ENCODE measurements at places on chromosomes 16 and 17. TPM values are rescaled to one million over a fixed set of nuclear protein-coding genes. Genes with fewer than 3 reads are reported as not detected.

DNA sequence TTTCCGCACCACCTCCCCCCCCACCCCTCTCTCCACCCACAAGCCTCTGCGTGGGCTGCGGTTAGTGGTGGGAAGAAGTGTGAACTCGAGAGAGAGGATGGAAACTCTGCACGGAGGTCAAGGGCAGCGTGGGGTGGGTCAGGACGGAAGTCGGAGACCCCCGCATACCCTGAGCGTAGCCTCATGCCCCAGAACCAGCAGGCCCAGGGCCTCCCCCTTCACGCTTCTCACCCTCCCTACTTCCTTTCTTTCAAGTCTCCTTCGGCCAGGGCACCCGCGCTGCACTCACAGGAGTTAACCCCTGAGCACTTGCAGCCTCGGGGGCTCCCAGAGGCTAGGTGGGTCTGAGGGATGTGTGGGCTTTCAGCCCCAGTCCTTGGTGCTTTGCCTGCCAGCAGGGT is 9.2 kb downstream of the TBKBP1 start:
- no peaks in the 10 kb centered on the region for H3K27me3 ChIP-seq
- no peak for DNase-seq
- H3K4me1 ChIP-seq: peaks cover 13% of the 10 kb centered on the region
- no peak overlapping the region for H3K27ac ChIP-seq
- H3K4me3 ChIP-seq: no peak overlapping the region

GRCh38 chr17:55706808-55707773 is 15.6 kb downstream of the TMEM100 start:
- no peak overlapping the region for H3K27ac ChIP-seq
- DNase-seq: no peak
- H3K27me3 ChIP-seq: no peaks in the 10 kb centered on the region
- H3K4me1 ChIP-seq: no peaks in the 10 kb centered on the region

- H3K27me3 ChIP-seq: no peaks in the 10 kb centered on the region
- DNase-seq: no peak
- H3K36me3 ChIP-seq: no peaks in the 10 kb centered on the region
- H3K4me3 ChIP-seq: no peak overlapping the region
- H3K27ac ChIP-seq: no peak overlapping the region
- no peaks in the 10 kb centered on the region for H3K4me1 ChIP-seq
These were observed 19.1 kb downstream of the NOD2 start for GRCh38 chr16:50712560-50712898.

DBNDD1 gene
- total RNA-seq: 16.3 TPM

- no peaks in the 10 kb centered on the region for H3K27me3 ChIP-seq
- H3K36me3 ChIP-seq: no peaks in the 10 kb centered on the region
- H3K27ac ChIP-seq: no peak overlapping the region
- DNase-seq: no peak
These were observed 35.9 kb downstream of the ABCA10 start for GRCh38 chr17:69192754-69193153.

GRCh38 chr17:66562119-66562518 is 259.7 kb downstream of the PRKCA start:
- no peak for DNase-seq

QPRT gene
- 13.9 TPM for total RNA-seq

GRCh38 chr16:57266531-57267260 is 17.8 kb downstream of the PLLP start:
- H3K4me3 ChIP-seq: peak overlapping the region; percentile 39
- no peaks in the 10 kb centered on the region for H3K36me3 ChIP-seq
- H3K27ac ChIP-seq: peak overlapping the region; percentile 76
- no peak for DNase-seq

SLC47A1 gene
- total RNA-seq: 26.0 TPM

GRCh38 chr17:80421381-80422090 is 6.6 kb downstream of the ENDOV start:
- H3K27me3 ChIP-seq: no peaks in the 10 kb centered on the region
- H3K36me3 ChIP-seq: no peaks in the 10 kb centered on the region
- no peak for DNase-seq
- no peaks in the 10 kb centered on the region for H3K4me1 ChIP-seq

GRCh38 chr16:70781800-70782199 is 19.2 kb downstream of the VAC14 start:
- no peak overlapping the region for H3K27ac ChIP-seq
- no peaks in the 10 kb centered on the region for H3K4me1 ChIP-seq
- no peaks in the 10 kb centered on the region for H3K36me3 ChIP-seq

BCO1 gene
- total RNA-seq: 3.0 TPM

- no peaks in the 10 kb centered on the region for H3K36me3 ChIP-seq
- no peaks in the 10 kb centered on the region for H3K4me1 ChIP-seq
- H3K27me3 ChIP-seq: no peaks in the 10 kb centered on the region
- no peak overlapping the region for H3K27ac ChIP-seq
- no peak overlapping the region for H3K4me3 ChIP-seq
- DNase-seq: no peak
These were observed 4.8 kb downstream of the EVPL start for GRCh38 chr17:76022285-76022684.

- no peaks in the 10 kb centered on the region for H3K27me3 ChIP-seq
- no peak overlapping the region for H3K27ac ChIP-seq
- no peak for DNase-seq
- H3K4me3 ChIP-seq: no peak overlapping the region
- H3K4me1 ChIP-seq: no peaks in the 10 kb centered on the region
- H3K36me3 ChIP-seq: no peaks in the 10 kb centered on the region
These were observed 20.1 kb upstream of the APRT start for GRCh38 chr16:88831838-88832237.

GRCh38 chr17:72099919-72100318 is 20.9 kb upstream of the SOX9 start:
- H3K27me3 ChIP-seq: no peaks in the 10 kb centered on the region
- DNase-seq: no peak
- no peaks in the 10 kb centered on the region for H3K4me1 ChIP-seq
- no peak overlapping the region for H3K4me3 ChIP-seq
